Activated CD4-positive, alpha-beta T cell treated with anti-CD3 and anti-CD28 coated beads, Interleukin-2, amount 50 U/mL, for 4 hours (primary cell): ENCODE measurements at places on chromosomes 4 and X.

DNA sequence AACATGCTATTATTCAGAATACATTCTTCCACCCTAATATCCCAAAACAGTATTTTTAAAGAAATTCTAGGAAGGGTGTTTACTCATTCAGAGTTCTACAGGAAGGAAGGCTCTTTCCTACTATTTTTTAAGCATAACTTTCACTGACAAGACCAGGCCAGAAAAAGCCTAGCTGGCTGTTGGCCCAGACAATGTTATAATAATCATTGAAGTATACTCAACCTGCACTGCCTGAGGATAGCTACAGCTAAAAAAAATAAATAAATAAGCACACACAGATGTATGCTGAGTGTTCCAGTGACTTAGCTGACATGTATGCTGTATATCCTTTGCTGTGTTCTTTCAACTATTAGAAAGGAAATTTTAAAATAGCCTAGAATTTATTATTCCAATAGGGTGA, 145.8 kb upstream of the SPRY1 start:
- no peak for DNase-seq

DNA sequence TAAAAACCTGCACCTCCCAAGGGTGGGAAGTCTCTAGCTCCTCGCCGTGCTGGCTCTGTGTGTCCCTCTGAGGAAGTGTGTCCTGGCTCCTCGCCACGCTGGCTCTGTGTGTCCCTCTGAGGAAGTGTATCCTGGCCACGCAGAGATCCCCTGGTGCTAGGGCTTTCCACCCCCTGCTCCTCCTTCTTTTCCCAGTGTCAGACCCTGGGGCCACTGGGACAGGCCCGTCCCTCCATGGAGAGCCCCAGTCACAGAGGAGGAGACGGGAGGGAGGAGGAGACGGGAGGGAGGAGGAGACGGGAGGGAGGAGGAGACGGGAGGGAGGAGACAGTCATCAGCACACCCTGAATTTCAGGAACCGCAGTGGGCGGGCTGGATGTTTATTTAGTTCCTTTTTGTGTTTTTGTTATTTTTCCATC, 53.8 kb upstream of the HGFAC start:
- DNase-seq, result no peak

DNA sequence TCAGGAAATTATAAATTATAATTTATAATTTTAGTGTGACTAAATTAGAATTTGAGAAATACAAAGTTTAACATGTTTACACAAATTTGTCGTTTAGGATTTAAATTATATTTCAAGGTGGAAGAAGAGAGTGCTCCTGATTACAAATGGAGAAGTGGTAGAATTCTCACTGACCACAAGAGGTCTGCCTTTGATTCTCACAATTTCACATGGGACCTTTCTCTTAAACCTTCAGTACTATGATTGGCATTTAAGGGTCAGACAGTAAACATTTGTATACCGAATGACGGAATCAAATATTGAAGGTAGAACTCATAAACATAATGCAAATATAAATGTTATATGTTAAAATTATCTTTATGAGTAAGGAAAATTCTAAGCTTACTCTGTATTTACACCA, 171.7 kb downstream of the SLIT2 start:
- no peak for DNase-seq

DNA sequence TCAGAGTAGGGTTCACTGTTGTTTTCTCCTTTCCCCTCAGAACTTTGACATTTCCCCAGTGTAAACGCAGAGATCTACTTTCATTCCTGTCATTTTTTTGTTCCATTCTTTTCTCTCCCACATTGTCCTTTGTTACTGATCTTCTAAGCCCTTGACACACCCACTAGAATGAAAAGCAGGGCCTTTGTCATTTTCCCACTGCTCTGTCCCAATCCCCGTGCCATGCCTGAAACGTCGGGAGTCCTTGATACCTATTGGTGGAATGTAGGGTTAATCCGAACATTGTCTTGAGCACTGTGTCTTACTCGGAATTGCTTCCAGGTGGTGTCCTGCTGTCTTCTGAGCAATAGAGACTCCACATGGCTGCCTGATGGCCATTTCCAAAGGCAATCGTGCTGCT, 887.1 kb upstream of the FRG1 start:
- DNase-seq, result no peak

DNA sequence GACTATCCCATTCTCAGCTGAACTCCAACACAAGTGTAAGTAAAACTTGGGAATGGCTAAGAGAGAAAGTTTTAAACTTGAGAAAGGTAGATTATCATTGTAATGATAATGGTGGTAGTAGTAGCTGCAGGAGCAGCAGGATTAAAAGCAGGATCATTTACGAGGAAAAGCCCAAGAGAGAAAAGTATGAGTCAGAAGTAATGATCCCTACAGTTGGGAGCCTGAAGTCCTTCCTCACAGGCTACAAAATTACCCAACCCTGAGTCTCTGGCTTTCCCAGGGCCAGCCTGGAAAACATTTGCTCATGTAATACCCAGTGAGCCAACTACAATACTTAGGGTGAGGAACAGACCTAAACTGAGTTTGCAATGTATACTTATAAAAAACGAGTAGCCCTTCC, 4.4 kb upstream of the PRDM8 start:
- DNase-seq, result no peak

- no peak for DNase-seq
Observed at GRCh38 chrX:112819008-112819640, 21.5 kb downstream of the AMOT start.

- DNase-seq, result no peak
Observed at GRCh38 chrX:8714164-8714563, 17.8 kb downstream of the ANOS1 start.

- no peak for DNase-seq
Observed at GRCh38 chrX:20456971-20457370, 190.3 kb upstream of the RPS6KA3 start.

DNA sequence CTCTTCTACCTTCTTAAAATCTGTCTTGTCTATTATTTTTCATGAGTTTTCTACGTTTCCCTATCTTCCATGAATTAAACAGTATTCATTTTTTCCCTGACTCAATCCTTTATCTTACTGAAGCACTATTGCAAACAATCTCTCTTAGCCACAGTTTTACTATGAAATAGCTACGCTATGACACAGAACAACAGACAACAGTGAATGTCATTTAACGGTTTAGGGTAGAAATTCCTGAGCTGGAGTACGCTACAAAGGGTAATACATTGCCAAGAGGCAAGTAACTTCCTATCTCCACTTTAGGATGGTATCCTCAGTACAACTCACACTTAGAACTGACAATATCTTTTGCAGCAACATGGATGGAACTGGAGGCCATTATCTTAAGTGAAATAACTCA, 552.6 kb downstream of the INPP4B start:
- no peak for DNase-seq

- no peak for DNase-seq
Observed at GRCh38 chrX:3052860-3053259, 11.6 kb downstream of the ARSF start.

- no peak for DNase-seq
Observed at GRCh38 chr4:56320293-56320692, 67.0 kb downstream of the AASDH start.

DNA sequence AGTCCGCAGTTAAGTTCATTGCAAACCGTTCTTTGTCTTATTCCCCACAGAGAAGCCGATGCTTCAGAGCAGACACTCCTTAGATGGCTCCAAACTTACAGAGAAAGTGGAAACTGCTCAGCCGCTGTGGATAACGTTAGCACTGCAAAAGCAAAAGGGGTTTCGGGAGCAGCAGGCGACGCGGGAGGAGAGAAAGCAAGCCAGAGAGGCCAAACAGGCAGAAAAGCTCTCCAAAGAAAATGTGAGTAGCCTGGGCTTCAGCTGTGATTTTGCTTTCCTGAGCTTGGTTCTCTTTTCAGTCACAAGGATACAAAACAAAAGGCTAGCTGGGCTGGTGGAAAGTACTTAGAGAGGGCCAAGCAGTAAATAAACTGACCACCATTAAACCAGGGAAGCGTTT, 64.0 kb downstream of the AASDH start:
- DNase-seq, result no peak

- DNase-seq, result no peak
Observed at GRCh38 chr4:6705646-6706045, 4.0 kb downstream of the MRFAP1L1 start.

GRCh38 chrX:23382572-23382971, 47.9 kb downstream of the PTCHD1 start:
- no peak for DNase-seq

DNA sequence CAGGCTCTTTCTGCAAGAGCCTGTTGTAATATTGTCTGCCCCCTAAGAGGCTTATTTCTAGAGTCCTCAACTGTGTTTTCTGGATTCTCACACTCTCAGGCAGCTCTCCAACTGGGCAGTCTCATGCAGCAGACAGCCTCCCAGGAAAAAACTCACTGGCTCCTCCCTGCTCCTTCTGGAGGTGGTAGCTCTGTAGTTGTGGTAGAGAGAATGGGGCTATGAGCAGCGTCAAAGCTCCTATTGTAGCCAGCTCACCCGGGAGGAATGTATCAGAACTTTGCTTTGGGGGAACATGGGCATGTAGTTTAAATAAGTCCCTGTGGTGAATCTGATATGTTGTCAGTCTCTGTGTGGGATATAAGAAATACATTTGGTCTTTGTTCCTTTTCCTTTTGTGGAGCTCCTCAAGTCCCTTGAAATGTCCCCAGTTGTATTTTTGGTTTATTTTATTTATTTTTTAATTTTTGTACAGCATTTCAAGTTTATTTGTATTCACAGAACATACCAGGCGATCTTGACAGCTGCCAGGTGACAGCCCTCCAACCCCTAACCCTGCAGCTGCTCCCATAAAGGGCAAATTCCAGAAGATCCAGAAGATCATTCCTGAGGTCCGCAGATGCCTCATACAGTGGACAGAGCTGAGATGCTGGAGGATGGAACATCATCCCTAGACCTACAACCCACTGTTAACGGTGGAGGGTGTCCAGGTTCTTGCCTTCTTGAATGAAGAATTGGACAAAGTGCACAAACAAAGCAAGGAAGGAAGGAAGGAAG, 45.7 kb downstream of the TRIM61 start:
- no peak for DNase-seq

- DNase-seq, result no peak
Observed at GRCh38 chrX:42565739-42566138, 212.2 kb downstream of the PPP1R2C start.

DNA sequence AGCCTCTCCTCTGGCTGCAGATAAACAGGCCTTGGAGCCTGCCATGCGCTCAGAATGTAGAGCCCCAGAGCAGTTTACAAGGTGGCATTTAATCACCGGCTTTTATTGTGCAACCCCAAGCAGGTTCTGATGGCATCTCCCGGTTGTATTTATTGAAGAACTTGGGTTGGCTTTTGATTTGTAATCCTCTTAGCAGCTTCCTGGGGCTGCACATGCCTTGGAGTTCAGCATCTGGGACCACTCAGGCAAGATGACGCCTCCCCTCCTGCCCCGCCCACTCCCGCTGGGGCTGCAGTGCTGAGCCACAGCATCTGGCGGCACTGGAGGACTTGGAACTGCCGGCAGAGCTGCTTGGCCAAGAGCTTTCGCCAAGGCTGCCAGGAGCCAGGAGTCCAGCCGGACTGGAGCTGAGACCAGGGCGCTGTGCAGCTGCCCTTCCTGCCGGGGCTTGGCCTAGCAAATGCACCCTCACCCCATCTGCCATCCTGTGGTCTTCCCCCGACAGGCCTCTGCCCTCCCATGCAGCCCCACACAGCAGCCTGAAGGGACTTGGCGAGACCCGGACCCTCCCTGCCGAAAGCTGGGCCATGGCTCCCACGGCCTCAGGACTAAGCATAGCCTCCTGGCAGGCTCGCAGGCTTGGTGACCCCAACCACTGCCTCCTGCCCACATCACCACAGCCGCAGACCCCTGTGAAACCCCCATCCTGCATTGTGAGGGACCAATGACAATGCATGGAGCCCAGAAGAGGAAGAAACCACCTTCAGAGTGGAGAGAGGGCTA, 5.4 kb downstream of the HTRA3 start:
- DNase-seq, result no peak

DNA sequence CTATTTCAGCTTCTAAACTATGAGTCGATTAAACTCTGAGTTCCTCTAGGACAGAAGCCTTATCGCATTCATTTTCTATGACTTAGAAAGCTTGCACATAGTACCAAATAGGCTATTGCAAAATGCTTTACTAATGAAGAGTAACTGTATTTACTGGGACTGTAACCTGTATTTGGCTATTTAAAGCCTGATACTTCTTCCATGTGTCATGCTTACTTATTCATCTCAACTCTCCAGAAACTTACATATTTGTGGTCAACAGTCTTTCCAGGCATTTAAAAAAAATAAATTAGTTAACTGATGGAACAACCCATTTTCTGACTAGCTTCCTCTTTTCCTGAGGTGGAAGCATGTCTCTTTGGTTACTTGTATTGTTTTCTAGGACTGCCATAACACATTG, 467.9 kb downstream of the PCDH11X start:
- DNase-seq, result no peak

DNA sequence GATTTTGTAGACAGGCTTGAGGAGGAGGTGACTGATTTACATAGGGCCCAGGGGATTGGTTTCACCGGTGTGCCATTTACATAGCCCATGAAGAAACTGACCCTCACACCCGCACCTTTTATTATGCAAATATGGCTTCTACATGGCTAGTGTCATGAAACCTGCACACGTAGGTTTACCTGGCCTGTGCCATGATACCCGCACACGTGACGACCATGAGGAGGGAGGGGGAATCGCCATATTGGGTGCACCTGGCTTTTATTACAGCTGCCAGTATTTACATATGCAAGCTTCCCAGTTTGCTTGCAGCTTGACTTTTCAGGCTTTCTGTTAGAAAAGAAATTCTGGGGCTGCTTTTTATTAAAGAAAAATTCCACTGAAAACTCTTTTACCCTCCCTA, 359.7 kb downstream of the ADAM29 start:
- no peak for DNase-seq

GRCh38 chr4:111641813-111642579, 503.3 kb upstream of the FAM241A start:
- DNase-seq, result no peak

DNA sequence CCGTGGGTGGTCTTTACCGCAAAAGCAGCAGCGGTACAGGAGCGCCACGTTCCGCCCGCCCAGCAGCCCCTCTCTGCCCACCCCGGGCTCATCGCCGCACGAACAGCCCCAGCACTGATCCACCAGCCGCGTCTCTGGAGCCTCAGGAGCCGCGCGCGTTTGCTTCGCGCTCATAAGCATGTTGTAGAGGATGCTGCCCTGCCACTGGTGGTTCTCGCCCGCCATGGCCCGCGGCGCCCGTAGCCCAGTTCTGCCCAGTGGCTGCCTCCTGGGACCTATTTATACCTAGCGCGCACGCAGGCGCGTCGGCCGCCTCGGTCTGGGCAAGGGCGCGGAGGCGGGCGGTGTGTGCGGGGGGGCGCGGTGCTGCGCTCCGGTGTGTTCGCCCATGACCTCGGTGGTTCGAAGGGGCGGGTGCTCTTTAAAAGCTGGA, at the start of gene NR0B1:
TSS of gene NR0B1 (minus strand) at position 252 of the 433 bp plus-strand sequence. CDS start at position 225, 27 bp downstream.
- no peak for DNase-seq

GRCh38 chrX:13064599-13065143, 20.3 kb upstream of the FAM9C start:
- no peak for DNase-seq
